ENCODE measurements at places on chromosomes 13 and 19.

DNA sequence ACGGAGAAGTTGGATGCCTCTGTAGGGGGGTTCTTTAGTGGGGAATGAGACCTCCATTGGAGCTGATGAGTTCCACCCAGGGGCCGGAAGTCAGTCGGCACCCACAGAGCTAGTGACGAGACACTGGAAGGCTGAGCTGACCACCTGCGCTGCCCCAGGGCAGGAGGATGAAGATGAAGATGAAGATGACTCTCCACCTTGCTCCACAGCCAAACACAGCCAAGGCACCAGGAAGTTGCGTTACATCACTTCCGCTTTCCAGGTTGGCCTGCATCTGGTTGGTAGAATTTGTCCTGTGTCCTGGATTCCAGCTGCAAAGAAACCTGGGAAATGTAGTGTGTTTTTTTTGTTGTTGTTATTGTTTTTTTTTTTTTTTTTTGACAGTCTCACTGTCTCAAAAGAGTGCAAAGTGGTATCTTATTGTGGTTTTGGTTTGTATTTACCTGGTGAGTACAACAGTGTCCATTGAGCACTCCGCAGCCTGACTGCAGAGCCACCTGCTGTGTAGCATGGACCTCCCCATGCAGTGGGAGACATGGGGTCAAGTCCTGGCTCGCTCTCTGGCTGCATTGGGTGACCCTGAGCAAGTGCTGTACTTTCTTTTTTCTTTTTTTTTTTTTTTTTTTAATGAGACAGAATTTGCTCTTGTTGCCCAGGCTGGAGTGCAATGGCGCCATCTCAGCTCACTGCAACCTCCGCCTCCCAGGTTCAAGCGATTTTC lies 1.9 kb downstream of the TBC1D17 start:
- no peak for DNase-seq

GRCh38 chr19:31516756-31517155 lies 167.5 kb upstream of the TSHZ3 start:
- DNase-seq: no peak

DNA sequence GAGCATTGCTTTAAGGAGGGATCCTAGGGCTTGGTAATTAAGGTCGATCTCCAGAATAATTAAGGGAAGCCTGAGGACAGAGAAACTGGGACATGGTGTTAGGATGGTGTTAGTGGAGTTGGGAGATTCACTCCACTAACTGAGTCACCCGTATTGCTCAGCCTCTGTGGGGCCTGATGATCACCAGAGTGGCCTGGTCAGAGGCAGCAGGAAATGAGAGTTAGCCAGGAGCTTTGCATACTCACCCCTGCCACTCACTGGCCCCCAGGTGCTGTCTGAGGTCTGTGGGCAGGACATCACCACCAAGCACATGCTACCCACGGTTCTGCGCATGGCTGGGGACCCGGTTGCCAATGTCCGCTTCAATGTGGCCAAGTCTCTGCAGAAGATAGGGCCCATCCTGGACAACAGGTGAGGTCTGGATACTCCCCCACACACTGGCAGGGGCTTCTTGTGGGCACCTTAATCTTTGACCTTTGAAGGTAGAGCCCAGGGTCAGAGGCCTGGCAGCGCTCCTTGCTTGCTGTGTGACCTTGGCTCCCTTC lies 32.1 kb downstream of the PPP2R1A start:
- DNase-seq: no peak

GRCh38 chr19:31499281-31500196 lies 150.3 kb upstream of the TSHZ3 start:
- no peak for DNase-seq

GRCh38 chr19:46546194-46546896 lies 50.7 kb upstream of the PNMA8B start:
- no peak for DNase-seq

GRCh38 chr19:277581-278165 lies 13.5 kb downstream of the PLPP2 start:
- DNase-seq: no peak

DNA sequence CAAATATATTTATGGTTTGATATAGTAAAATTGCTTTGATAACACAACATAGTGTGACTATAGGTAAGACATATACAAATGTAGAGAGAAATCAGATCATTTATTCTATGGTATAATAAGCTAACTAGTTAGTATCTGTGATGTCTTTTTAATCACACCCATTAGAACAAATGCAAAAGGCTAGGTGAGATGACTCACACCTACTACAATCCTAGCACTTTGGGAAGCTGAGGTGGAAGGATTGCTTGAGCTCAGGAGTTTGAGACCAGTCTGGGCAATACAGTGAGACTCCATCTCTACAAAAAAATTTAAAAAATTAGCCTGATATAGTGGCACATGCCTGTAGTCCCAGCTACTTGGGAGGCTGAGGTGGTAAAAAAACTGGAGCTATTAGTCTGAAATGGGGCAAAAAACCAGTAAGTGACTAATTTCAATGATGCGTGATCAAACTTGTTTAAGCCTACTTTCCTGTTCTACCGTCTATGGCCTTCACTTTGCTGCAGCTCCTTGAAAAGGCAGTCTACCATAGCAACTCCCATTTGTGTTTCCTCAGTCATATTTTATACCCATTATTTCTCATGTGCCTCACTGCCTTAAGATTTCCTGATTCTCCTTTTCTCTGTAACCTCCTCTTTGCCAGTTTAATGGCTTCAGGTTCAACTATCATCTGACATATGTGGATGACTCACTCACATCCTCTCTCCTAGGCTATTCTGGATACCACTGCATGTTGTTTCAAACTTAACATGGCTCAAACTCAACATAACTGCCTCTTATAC lies 12.5 kb downstream of the ALG5 start:
- no peak for DNase-seq

DNA sequence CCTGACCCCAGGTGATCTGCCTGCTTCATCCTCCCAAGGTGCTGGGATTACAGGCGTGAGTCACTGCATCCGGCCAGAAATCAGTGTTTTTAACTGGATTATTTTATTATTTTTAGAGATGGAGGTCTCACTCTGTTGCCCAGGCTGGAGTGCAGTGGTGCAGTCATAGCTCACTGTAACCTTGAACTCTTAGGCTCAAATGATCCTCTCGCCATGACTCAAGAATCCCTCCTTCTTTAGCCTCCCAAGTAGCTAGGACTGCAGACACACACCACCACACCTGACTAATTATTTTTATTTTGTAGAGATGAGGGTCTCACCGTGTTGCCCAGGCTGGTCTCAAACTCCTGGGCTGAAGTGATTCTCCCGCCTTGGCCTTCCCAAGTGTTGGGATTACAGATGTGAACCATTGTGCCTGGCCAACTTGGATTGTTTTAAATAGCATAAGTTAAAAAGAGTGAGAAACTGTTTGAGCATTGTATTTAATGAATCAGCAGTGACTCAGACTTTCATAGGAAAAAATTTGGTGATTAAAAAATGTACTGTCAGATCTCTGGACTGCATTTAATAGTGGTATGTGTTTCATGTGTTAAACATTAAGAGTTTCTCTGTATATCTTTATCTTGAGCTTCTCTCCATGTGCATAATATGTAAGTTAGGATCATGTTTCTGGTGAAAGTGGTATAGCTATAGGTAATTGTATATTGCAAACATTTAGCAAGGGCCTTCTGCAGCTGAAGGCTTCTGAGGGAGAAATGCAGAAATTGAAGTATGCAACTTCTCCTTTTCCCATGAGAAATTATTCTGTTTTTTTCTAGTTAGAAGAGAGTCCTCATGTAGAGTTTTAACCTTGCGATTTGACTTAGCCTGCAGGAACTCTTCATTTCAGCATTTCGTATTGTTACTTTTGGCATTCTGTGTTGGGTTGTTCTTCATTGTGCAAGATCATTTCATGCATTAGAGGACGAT lies 121.2 kb downstream of the PCCA start:
- no peak for DNase-seq

DNA sequence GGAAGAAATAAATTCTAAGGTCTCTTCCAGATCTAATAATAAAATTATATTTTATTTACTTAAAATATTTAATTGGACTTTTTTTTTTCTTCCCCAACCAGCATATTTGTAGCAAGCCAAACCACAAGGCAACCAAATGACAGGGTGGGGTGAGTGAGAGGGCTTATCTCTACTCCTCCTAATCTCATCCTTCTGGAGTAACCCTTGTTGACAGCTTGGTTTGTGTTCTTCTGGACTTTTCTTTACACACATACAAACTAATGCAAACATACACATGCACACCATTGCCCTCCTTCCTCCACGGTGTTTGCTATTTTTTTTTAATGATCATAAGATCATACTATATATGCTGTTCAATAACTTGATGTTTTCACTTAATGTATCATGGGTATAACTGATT lies 383.1 kb downstream of the DLEU7 start:
- DNase-seq: no peak

GRCh38 chr13:112061367-112062061 lies 5.4 kb upstream of the SOX1 start:
- no peak for DNase-seq

GRCh38 chr19:843180-843835 lies 2.5 kb downstream of the PRTN3 start:
- no peak for DNase-seq

GRCh38 chr13:66655847-66656454 lies 574.2 kb downstream of the PCDH9 start:
- DNase-seq: no peak

GRCh38 chr13:99384468-99384867 lies 77.3 kb upstream of the GPR183 start:
- DNase-seq: no peak

GRCh38 chr13:112186091-112186490 lies 119.1 kb downstream of the SOX1 start:
- no peak for DNase-seq

- no peak for DNase-seq
Measured at GRCh38 chr19:38606131-38606530, 11.6 kb downstream of the MAP4K1 start.

DNA sequence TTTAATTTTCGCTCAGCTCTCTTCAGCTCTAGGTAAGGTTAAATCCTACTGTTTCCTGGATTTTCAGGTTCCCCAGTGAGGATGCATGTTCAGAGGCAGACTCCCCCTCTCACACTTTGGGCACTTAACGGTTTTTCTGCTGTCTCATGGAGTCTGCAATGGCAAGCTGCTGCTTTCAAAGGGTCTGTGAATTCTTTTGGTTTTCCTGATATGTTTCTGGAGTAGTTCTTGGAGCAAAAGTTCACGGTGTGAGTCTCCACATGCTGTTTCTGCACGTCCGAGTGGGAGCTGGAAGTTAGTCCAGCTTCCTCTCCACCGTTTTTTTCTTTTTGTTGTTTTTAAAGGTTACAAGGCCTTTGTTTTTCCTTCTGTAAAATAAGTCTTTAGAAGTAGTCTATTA lies 35.4 kb downstream of the DNAJC15 start:
- no peak for DNase-seq

DNA sequence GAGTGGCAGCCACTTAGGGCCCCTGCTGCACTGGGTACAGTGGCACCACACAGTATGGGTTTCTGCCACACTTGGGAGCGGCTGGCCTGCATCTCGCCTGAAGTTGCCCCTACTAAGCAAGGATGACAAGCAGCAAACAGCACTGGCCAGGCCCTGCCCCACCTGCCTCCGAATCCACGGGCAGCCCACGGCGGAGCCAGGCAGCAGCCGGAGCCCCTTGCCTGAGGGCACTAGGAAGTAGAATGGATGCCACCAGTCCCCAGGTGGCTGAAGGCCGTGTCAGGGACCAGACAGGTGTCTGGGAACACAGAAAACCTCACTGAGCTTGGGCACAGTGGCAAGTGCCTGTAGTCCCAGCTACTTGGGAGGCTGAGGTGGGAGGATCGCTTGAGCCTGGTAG lies 19.4 kb downstream of the MLLT1 start:
- no peak for DNase-seq

- DNase-seq: no peak
Measured at GRCh38 chr19:57559008-57559403, 657 bp downstream of the ZNF550 start.

GRCh38 chr13:40171566-40171965 lies 494.9 kb downstream of the FOXO1 start:
- no peak for DNase-seq

- no peak for DNase-seq
Measured at GRCh38 chr13:50888362-50888761, 21.2 kb upstream of the RNASEH2B start.

- no peak for DNase-seq
Measured at GRCh38 chr13:77056382-77056781, 29.4 kb upstream of the FBXL3 start.

DNA sequence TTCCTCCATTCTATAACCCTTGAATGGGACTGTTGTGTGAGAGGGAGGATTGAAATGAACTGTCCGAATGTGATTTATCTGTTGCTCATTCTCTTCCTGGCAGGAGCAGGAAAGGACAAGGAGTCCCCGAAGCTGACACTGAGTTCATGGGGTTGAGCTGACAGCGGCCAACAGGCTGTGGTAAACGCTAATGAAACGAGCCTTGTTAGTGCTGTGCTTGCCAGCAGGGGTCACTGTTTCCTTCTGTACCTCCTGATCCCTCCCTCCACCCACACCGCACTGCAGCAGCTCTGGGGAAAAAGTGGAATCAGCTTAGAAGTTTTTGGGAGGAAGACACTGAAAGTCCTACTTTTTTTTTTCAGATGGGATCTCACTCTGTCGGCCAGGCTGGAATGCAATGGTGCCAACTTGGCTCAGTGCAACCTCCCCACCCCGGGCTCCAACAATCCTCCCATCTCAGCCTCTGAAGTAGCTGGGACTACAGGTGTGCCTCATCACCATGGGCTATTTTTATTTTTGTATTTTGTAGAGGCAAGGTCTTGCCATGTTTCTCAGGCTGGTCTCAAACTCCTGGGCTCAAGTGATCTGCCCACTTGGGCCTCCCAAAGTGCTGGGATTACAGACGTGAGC lies 6.7 kb upstream of the ZNF761 start:
- DNase-seq: peak; percentile 14

GRCh38 chr19:5595745-5596144 lies 26.8 kb downstream of the SAFB2 start:
- DNase-seq: no peak

DNA sequence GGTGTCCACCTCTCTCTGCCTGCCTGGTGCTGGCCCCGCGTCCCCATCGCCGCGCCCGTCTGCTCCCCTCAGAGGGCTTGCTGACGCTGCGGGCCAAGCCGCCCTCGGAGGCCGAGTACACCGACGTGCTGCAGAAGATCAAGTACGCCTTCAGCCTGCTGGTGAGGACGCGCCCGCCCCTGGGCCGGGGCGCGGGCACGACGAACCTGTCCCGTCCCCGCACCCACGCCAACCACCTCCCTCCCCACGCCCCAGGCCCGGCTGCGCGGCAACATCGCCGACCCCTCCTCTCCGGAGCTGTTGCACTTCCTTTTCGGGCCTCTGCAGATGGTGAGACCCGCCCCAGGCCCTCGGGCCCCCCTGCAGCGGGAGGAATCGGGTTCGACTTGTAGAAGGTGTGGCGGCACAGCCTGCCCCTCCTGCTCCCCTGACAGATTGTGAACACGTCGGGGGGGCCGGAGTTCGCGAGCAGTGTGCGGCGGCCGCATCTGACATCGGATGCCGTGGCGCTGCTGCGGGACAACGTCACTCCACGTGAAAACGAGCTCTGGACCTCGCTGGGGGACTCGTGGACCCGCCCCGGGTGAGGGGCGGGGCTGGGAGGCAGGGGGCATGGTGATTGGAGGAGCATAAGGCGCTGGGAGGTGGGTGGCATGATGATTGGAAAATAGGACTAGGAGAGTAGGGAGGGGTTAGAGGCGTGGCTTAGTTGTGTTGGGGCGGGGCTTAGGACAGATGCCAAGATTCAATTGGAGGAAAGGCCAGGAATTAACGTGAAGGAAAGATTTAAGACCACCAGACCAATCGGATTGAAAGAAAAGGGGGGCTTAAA lies 6.6 kb downstream of the EPS8L1 start:
- DNase-seq: no peak
